ENCODE measurements at places on chromosomes 2 and 18. TPM values are rescaled to one million over a fixed set of nuclear protein-coding genes. Genes with fewer than 3 reads are reported as not detected.
A peak's percentile ranks its signal among the peaks of the same experiment; 100 is the strongest.

- H3K36me3 ChIP-seq = no peaks in the 10 kb centered on the region
Measured at GRCh38 chr2:196513796-196514526, 125.6 kb upstream of the CCDC150 start.

GRCh38 chr18:78998371-78999071 lies 18.9 kb downstream of the SALL3 start:
- no peak overlapping the region for H3K27ac ChIP-seq
- H3K36me3 ChIP-seq = no peaks in the 10 kb centered on the region
- no peaks in the 10 kb centered on the region for H3K27me3 ChIP-seq
- H3K4me3 ChIP-seq = no peak overlapping the region

DNA sequence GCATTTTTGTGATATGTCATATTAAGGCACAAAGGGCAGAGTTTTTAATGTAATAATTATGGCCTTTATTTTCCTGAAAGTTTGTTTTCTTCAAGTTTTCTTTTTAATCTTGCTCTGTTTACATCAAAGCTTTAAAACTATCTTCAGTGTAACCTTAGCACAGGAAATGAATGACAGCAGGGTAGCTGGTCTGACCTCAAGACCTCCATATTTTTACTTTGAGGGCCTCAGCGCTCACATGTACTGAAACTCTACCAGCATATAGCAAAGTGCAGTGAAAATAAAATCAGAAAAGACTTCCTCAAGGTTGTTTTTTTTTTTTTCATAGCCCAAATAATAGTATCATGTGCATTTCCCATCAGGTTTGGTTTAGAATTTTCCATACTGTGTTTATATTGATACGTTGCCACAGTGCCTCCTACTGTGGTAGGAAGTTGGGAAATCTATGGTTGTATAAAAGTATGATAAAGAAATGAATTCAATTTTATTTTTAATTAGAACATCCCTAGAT lies 163.4 kb downstream of the UBE2E3 start:
- no peak overlapping the region for H3K4me3 ChIP-seq
- H3K27me3 ChIP-seq = no peaks in the 10 kb centered on the region
- 0 out of 2 replicates have a peak, but pooled peaks cover 11% of the 10 kb centered on the region for H3K4me1 ChIP-seq

DNA sequence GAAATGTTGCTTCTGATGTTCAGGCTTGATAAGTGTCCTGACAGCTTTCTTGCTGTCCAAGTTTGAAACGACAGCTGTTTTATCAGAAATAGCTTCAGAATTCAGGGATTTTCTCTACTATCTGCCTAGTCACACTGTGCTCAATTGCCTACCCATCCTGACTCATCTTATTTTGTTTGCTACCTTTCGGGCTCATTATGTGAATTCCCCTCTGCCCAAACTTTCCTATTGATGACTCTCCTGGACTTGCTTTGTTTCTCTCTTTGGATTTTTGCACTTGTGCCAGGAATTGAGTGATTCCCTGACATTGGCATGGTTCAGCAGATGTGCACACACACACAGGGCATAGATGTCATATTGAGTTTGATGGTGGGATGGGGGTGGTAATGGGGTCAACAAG lies 1052.6 kb upstream of the PIK3C3 start:
- H3K4me3 ChIP-seq = no peak overlapping the region
- H3K27ac ChIP-seq = no peak overlapping the region
- H3K36me3 ChIP-seq = no peaks in the 10 kb centered on the region
- no peaks in the 10 kb centered on the region for H3K27me3 ChIP-seq

GRCh38 chr18:9808295-9809241 lies 77.2 kb upstream of the TXNDC2 start:
- H3K36me3 ChIP-seq = no peaks in the 10 kb centered on the region
- H3K4me1 ChIP-seq = peaks cover 15% of the 10 kb centered on the region
- no peaks in the 10 kb centered on the region for H3K27me3 ChIP-seq
- H3K27ac ChIP-seq = no peak overlapping the region
- H3K4me3 ChIP-seq = 0 out of 2 replicates have a peak overlapping the region, but pooled peaks have one; percentile 15

DNA sequence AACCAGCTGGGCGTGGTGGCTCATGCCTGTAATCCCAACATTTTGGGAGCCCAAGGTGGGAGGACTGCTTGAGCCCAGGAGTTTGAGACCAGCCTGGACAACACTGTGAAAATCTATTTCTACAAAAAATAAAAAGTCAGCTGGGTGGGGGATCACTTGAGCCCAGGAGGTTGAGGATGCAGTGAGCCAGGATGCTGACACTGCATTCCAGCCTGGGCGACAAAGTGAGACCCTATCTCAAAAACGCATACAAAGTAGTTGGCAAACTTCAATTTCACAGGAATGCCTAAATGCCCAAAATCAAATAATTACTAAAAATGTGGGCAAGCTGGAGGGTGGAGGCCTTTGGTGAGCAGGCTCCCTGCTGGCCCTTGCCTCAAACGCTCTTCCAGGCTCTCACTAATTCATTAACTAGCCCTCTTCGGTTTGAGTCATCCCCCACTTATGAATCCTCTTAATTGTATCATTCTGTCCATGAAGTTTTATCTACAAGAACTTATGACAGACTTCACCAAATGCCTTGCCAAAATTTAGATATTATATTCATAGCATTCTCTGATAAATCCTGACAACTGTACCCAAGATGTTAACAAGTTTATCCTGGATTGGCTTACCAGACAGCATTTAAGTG lies 68.7 kb upstream of the ZFP36L2 start:
- no peaks in the 10 kb centered on the region for H3K36me3 ChIP-seq
- H3K27ac ChIP-seq = no peak overlapping the region
- no peaks in the 10 kb centered on the region for H3K27me3 ChIP-seq

GRCh38 chr2:119428488-119429224 lies 3.0 kb upstream of the TMEM37 start:
- H3K4me1 ChIP-seq = no peaks in the 10 kb centered on the region
- H3K36me3 ChIP-seq = no peaks in the 10 kb centered on the region
- no peak overlapping the region for H3K4me3 ChIP-seq
- no peak for DNase-seq
- H3K27ac ChIP-seq = no peak overlapping the region
- peaks cover 6% of the 10 kb centered on the region for H3K27me3 ChIP-seq

- no peaks in the 10 kb centered on the region for H3K27me3 ChIP-seq
- peaks cover 31% of the 10 kb centered on the region for H3K4me1 ChIP-seq
- H3K27ac ChIP-seq = peak overlapping the region; percentile 34
- peaks cover 27% of the 10 kb centered on the region for H3K36me3 ChIP-seq
- peak overlapping the region; percentile 39 for H3K4me3 ChIP-seq
- DNase-seq = peak; percentile 79
Measured at GRCh38 chr2:224816816-224817215, 100.7 kb upstream of the CCDC195 start.

DNA sequence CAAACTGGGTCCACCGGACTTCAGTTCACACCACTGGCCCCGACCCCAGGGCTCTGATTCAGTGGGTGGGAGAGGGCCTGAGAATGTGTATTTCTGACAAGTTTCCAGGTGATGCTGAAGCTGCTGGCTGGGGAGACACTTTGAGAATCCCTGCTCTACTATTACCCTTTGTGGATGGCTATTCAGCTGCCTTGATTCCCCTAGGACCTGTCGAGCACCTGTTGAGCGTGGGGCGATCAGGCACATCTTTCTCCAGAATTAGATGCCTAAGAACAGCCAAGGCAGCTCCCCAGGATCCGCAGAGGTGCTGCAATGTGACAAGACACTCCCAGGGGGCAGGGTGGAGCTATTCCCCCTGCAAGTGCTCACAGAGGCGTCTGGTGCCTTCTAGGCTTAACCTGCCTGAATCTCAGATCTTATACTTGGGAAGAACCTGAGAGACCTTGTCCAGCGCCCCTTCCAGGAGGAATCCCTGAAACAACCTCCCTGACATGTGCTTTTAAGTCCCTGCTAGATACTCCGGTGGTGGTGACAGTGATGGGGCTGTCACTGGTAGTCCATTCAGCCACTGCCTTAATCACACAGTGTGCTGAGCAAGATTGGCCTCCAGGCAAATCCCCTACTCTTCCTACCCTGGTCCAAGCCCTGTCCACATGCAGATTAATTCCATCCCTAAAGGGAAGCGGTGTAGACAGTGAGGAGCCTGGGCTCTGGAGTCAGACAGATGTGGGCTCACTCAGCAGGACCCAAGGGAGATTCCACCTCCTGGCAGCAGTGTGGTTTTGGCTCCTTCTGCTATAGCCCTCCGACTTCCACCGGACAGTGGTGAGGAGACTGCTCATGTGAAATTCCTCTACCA lies 43.4 kb upstream of the OTOF start:
- no peaks in the 10 kb centered on the region for H3K36me3 ChIP-seq
- no peak overlapping the region for H3K27ac ChIP-seq
- H3K4me1 ChIP-seq = 0 out of 2 replicates have a peak, but pooled peaks cover 4% of the 10 kb centered on the region
- H3K27me3 ChIP-seq = peaks cover 39% of the 10 kb centered on the region
- peak; percentile 48 for DNase-seq

DNA sequence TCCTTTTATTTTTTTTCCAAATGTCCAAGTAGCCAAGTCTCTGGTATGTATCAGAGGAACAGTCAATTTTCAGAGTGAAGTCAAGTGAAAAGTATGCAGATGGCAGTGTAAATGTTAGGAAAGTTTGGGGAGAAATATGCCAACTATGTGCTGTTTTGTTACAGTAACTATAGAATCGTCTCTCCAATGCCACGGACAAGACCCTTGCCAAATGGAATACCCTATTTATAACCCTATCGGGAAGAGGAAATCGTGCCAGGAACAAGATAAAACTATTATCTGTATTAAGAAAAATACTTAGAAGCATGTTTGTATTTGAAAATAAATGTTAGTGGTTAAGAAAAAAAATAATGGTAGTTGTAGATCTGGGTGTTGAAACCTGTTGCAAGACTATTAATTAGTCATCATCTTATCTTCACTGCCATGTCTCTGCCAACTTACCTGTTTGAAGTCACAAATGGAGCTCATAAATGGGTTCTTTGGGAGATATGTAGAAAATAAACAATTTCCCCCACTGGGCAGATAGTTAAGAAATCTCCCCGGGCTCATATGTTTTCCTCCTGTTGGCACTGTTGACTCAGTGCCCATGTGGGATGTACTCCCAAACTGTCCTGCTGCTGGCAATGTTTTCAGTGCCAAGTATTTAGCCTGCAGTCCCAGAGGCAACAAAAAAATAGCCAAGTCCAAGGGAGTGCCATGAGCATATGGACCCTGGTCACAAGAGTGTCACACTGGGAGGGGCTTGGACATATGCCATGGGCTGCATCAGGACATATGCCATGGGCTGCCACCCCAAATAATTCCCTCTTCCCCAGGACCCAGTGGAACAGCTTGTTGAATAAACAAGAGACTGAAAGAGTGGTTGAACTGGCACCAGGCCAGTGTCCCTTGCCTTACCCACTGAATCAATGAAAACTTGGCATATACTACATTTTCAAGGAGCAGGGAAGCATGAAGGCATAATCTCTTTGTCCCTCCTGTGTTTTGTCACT lies 366.9 kb downstream of the OSR1 start:
- H3K4me1 ChIP-seq = peaks cover 62% of the 10 kb centered on the region
- H3K27me3 ChIP-seq = no peaks in the 10 kb centered on the region
- H3K27ac ChIP-seq = peak overlapping the region; percentile 75
- peak overlapping the region; percentile 18 for H3K4me3 ChIP-seq
- DNase-seq = peak; percentile 82

DNA sequence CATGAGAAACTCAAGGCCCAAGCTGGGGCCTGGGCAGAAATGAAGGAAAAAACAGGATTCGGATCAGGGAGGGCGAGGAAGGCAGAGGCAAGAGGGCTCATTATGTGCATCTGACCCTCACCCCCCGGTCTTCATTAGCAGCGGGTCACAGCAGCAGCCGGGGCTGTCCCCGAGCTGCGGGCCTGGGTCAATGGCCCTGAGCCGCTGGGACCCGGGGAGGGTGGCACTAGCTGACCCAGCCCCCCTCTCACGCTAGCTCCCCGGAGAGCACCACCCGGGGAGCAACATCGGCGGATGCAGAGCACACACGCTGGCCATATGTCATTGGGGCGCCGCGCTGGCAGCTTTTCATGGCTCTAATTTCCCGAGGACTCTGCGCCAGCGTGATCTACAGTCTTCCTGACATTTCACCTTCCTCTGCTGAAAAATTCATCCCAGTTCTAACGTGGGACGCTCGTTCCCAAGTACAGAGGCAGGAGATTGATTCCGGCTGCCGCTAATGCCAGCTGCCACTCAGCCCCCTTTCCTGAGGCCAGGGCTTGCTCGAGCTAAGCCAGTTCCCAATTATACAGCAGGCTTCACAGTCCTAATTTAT lies 63.7 kb downstream of the EIPR1 start:
- no peak overlapping the region for H3K4me3 ChIP-seq
- peak; percentile 18 for DNase-seq
- H3K27me3 ChIP-seq = no peaks in the 10 kb centered on the region
- no peaks in the 10 kb centered on the region for H3K36me3 ChIP-seq

- no peaks in the 10 kb centered on the region for H3K4me1 ChIP-seq
Measured at GRCh38 chr2:70698847-70699246, 69.2 kb downstream of the ADD2 start.

The PSMD1 gene
- total RNA-seq = 92.4 TPM

The LYPD1 gene
- 0.11 TPM for total RNA-seq

The MC4R gene
- total RNA-seq = 0.32 TPM

The IL1RN gene
- total RNA-seq = not detected
